ENCODE measurements at places on chromosomes 16 and 17.

GRCh38 chr16:1923299-1924034, 5.3 kb upstream of the HS3ST6 start:
- DNase-seq: no peak

- no peak for DNase-seq
Measured at GRCh38 chr17:64326420-64327054, 63.5 kb upstream of the TEX2 start.

DNA sequence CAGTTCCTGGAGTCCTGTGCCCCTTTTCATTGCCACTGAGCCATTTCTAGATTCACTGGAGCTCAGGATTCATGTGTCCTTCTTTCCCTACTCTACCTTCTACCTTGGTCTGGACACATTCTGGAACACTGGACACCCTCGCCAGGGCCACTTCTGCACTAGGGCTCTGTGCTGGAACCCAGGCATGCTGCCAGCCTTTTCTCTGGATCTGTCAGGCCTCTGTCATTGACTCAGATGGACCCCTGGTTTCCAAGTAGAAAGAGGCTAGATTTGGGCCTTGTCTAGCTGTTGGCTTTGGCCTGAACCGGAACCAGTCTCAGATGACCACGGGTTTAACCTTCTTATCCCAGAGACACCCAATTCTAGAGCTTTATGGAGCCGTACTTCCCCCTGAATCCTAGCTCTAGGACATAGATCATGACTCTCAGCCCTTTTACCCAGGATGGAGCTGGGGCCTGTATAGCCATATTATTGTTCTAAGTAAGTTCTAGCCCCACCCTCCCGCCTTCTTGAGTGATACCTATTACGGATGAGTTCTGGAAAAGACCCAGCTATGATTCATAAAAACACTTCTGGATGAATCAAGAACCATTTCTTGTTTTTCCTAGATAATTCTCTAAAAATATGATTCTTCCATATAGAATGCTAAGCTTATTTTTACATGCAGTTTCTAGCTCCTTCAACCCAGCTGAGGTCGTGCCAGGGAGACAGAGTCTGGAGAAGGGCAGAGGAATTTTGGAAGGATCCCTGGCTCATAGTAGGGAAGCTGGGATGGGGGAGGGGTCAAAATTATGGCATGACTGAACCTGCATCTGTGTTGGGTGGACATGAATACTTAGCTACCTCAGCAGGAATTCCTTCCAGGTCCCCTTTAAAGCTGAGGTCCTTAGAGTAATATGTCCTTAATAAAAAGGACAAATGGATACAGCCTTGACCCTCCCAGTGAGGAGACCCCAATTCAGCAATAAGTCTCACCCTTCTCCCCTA, 1.1 kb upstream of the CHRNB1 start:
- DNase-seq: no peak

DNA sequence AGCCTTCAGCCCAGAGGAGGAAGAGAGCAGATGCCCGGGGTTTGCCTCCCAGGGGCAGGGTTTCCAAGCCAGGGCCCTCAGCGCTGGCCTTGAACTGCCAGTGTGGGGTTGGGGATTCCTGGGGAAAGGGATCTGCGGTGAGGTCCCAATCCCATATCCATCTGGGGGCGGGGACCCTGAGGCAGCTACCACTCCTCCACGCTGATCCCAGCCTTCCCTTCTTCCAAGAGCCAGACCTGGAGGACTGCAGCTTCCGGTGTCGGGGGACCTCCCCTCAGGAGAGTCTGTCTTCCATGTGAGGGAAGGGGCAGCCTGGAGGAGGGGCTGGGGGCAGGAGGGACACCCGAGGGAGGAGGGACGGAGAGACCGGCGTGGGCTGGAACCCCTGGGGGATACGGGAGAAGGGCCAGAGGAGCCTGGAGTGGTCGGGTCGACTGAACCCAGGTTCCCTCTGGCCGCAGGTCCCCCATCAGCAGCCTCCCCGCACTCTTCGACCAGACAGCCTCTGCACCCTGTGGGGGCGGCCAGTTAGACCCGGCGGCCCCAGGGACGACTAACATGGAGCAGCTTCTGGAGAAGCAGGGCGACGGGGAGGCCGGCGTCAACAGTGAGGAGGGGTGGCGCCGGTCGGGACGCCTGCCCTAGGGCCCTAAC, 10.7 kb upstream of the CISD3 start:
- no peak for DNase-seq

DNA sequence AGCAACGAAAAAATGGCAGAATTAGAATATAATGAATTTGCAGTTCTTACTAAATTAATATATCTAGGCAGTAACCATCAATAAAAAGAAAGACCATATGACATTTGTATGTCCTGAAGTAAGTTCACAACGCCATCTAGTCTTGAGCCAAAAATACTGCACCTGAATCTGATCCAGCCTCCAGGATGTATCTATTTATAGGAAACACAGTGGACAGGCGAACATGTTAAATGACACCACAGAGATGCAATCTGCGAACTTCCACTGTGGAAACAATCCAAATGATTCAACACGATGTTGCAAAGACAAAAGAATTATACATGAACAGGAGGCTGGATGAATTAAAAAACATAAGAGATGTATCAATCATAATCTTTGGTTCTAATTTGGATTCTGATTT, 197.6 kb downstream of the CDH13 start:
- DNase-seq: no peak

DNA sequence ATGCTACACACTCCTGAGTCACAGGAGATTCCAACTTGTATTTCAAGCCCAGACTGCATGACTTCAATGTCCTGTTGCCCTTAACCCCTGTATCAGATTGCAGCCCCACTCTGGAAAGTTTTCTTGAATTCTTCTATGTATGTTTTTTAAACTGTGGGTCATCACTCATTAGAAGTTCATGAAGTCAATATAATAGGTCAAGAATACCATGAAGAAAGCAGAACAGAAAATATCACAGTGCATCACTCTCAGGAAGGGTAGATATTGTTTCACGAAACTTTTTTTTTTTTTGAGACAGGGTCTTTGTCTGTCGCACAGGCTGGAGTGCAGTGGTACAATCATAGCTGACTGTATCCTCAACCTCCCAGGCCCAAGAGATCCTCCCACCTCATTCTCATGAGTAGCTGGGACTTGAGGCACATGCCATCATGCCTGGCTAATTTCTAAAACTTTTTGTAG, 20.5 kb downstream of the PRKCB start:
- no peak for DNase-seq

- no peak for DNase-seq
Measured at GRCh38 chr17:43628089-43628650, 33.6 kb downstream of the MEOX1 start.

- DNase-seq: no peak
Measured at GRCh38 chr16:2481676-2482075, 6.7 kb downstream of the TBC1D24 start.

- DNase-seq: no peak
Measured at GRCh38 chr16:31080035-31080629, 5.9 kb downstream of the ZNF646 start.

GRCh38 chr17:60173304-60173819, 23.6 kb downstream of the CA4 start:
- DNase-seq: no peak

All from activated naive CD8-positive, alpha-beta T cell treated with anti-CD3 and anti-CD28 coated beads, Interleukin-2, amount 50 U/mL, for 16 hours (primary cell).